ENCODE measurements at places on chromosomes 4 and X.

DNA sequence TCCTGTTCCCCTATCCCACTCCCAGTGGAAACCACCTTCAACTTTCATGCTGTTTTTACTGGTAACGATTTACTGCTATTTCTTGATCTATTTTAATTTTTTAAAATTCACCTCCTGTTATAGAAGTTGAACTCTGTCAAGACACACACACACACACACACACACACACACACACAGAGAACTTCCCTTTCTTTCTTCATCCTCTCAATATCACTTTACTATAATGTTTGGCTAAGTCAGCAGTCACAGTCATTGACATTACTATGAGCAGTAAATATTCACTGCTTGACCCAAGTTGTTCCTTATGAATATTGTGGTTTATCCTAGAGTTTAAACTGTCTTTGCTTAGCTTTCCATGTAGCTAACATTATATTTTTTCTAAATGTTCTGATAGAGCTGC lies 24.0 kb upstream of the SGMS2 start:
- no peak for DNase-seq

- DNase-seq, result no peak
Measured at GRCh38 chr4:149031399-149031798, 589.2 kb upstream of the NR3C2 start.

- DNase-seq, result no peak
Measured at GRCh38 chr4:17587094-17587822, 10.3 kb downstream of the LAP3 start.

GRCh38 chr4:6189511-6189910 lies 10.8 kb downstream of the JAKMIP1 start:
- DNase-seq, result no peak

GRCh38 chrX:154021131-154021611 lies 1.5 kb upstream of the IRAK1 start:
- no peak for DNase-seq

DNA sequence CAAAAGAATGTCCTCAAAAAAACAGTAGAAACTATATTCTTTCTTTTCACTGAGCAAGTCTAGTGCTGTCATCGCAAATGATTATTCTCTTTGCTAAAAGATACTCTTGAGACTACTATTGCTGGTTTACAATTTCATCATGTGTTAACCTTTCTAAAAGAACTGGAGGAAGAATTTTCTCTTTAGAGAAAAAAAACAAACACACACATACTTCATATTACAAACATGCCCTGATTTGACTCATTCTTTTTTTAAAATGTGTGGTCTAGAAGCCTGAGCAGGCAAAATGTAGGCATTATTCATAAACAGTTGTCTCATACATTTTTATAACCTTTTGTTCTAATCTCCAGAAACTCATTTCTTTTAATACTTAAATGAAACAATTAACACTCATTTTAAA lies 60.6 kb upstream of the FAT4 start:
- no peak for DNase-seq

DNA sequence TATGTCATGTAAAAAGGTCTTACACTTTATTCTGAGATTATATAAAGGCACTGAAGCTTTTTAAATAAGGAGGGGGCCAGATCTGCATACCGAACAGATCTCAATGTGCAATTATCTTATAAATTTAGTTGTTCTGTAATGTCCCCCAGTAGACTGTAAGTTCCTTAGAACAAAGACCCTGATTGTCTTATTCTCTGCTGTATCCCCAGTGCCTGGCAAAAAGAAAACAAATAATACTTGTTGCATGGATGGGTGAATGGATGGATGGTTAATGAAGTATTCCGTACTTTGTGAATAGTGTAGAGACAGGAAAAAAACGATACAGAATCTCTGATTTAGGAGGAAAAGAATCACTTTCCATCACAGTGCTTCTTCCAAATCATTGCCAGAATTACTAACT lies 141.5 kb downstream of the CHM start:
- no peak for DNase-seq

DNA sequence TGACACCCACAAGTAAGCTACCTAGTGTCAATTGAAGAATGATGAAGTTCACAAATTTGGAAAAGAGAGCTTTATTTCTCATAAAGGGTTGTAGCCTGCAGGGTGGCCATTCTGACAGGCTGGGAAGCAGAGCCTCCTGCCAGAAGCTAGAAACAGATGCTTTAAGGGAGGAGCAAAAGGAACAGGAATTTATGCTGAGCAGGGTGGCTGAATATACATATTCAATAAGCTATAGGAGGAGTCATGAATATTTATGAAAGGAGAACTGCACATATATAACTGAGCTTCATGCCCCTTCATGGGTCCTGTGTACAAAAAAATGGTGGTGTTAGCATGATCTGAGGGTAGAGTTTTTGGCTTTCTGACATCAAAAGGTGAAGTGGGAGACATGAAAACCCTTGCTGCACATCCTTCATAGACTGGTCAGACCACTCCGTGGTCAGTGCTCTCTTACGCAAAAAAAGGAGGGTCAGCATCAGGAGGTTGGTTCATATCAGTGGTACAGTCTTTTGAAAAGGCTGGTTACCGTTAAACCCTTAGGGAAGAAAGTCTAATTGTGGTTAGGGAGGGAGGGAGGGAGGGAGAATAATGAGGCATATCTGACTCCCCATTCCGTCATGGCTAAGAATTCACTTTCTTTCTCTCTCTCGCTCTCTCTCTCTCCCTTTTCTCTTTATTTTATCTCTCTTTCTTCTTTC lies 121.4 kb downstream of the LUZP4 start:
- no peak for DNase-seq
